ENCODE measurements at places on chromosomes 16 and 17. TPM values are rescaled to one million over a fixed set of nuclear protein-coding genes. Genes with fewer than 3 reads are reported as not detected.

CMTM1 gene
- 0.33 TPM for total RNA-seq

DNA sequence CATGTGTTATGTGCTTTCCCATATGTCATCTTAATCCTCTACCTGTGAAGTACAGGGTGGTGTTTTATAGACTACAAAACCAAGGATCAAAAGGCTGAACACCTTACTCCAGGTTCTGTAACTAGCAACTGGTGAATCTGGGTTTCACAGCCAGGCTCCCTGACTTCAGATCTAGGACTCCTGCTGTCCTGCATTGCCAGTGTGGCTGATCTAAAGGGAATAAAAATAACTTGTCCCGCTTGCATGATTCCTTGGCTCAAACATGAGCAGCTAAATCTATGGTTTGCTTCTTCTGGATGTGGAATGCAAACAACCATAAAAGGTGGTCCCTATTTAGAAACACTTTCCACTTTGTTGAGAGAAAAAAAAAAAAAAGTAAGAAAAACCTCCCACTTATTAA, 3.7 kb upstream of the VWA3A start:
- no peak for DNase-seq

- DNase-seq, result peak; percentile 59
Measured at GRCh38 chr17:16352667-16353316, 477 bp downstream of the CENPV start.

GRCh38 chr16:66378741-66379570, 12.5 kb downstream of the CDH5 start:
- DNase-seq, result no peak

GRCh38 chr17:44995436-44996001, 27.4 kb upstream of the C1QL1 start:
- no peak for DNase-seq

DNA sequence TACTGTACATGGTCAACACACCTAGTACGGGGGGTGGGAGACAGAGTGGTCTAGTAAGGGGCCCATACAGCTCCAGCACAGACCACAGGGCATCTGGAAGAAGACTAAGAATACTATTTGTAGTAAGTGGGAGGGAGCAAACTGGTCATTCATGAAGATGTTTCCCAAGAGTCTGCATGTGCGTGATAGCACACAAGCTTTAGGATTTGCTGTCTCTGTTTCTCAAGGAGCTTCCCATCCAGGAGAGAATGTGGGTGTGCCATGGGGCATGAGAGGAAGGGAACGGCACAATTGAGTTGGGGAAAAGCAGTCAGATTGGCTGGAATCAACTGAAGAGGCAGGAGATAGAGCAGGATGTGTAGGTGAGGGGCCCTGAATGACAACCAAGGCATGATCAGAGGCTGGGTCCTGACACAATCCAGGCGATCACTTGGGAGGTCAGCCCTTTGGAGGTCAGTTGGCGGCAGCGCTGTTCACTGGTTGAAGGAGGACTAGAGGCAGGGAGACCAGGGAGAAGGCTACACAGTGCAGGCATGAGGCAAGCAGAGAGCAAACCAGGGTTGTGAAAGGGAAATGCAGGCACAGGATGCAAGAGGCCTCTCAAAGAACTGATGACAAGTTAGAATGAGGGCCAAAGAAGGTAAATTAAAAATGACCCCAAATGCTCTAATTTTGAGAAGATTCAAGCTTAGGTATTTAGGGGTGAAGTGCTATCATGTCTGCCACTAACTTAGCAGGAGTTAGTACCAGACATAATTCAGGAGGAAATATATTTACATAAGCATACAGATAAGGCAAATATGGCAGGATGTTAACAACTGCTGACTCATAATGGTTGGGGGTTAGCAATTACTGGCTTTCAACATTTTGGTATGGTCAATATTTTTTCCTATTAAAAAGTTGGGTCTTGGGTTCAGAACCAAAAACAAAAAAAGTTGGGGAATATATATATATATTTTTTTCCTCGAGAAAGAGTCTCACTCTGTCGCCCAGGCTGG, 10.3 kb downstream of the UBE2O start:
- DNase-seq, result no peak

DNA sequence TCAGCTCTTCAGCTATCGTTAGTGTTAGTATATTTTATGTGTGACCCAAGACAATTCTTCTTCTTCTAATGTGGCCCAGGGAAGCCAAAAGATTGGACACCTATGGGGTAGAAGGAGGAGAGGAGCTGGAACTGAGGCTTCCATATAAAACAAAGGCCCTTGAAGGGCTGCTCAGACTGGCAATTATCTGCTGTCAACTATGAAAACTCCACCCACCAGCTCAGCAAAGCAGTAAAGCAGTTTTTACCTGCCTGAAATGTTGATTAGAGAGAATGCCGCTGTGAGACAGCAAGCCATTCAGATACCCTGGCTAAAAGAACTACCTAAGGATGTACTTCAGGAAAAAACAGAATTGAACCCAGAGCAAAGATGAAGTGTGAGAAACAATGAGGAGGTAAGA, 45.9 kb upstream of the GNAO1 start:
- no peak for DNase-seq

DNA sequence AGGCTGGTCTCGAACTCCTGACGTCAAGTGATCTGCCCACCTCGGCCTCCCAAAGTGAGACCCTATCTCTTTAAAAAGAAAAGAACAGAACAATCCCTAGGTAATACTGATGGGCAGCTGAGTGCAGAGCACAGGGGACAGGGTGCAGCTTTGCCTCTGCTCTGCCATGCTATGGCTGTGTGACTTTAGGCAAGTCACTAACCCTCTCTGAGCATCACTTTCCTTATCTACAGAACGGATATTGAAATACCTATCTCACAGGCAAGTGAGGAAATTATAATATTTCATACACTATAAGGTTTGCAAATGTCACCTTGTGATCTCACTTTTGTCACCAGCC, 4.1 kb downstream of the CASKIN2 start:
- no peak for DNase-seq

DNA sequence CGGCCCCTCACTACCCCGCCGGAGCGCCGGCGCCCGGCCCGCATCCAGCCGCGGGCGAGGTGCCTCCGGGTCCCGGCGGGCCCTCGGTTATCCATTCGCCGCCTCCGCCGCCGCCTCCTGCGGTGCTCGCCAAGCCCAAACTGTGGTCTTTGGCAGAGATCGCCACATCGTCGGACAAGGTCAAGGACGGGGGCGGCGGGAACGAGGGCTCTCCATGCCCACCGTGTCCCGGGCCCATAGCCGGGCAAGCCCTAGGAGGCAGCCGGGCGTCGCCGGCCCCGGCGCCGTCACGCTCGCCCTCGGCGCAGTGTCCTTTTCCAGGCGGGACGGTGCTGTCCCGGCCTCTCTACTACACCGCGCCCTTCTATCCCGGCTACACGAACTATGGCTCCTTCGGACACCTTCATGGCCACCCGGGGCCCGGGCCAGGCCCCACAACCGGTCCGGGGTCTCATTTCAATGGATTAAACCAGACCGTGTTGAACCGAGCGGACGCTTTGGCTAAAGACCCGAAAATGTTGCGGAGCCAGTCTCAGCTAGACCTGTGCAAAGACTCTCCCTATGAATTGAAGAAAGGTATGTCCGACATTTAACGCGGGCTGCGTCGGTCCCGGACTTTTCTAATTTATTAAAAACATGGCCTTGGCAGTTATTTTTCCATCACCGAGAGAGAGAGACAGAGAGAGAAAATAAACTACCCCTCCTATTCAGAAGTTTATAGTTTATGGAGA, 2.8 kb downstream of the IRX5 start:
- no peak for DNase-seq

GRCh38 chr17:382644-383533, 30.3 kb upstream of the RPH3AL start:
- DNase-seq, result no peak
